ENCODE measurements at places on chromosomes 3 and 15.

- DNase-seq = no peak
These were observed 26.3 kb downstream of the CHST2 start for GRCh38 chr3:143145906-143146305.

GRCh38 chr15:31344266-31344665, 17.6 kb downstream of the KLF13 start:
- DNase-seq = no peak

GRCh38 chr15:64324165-64324877, 31.7 kb downstream of the CSNK1G1 start:
- no peak for DNase-seq

- no peak for DNase-seq
These were observed 9.4 kb downstream of the ENTPD3 start for GRCh38 chr3:40396406-40396805.

DNA sequence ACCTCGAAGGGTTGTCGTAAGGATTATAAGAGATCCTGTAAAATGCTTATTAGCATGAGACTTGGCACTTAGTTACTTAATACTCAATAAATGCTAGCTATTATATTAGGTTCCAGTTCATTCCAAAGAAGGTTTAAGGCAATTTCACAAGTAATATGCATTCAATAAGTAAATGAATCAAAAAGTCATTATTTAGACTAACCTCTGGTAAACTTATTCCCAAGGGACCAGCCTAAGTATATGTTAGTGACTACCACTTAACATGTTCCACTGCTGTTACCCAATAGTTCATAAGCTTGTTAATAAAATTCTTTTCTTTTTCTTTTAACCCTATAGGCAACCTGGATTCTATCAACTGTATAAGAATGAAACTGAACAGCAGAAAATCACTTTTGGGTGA, 5.1 kb downstream of the PDCD10 start:
- no peak for DNase-seq

- DNase-seq = no peak
These were observed 20.1 kb upstream of the ST3GAL6 start for GRCh38 chr3:98743071-98743470.

DNA sequence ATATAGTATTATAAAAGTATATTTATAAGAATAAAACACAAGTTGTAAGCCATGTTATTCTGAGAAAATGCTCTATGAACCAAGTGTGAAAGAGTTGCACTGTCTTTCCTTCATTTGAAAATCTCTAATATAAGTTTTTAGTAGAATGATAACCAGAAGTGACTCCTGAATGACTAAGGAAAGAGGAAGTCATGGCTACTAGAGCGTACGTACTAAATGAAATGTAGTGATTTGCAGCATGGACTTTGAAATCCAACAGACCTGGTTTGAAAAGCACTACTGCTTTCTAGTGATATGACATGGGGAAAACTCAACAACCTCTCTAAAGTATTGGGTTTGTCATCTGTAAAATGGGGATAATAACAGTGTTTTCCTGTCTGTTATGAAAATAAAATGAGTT, 10.3 kb upstream of the DNAJC13 start:
- DNase-seq = no peak

DNA sequence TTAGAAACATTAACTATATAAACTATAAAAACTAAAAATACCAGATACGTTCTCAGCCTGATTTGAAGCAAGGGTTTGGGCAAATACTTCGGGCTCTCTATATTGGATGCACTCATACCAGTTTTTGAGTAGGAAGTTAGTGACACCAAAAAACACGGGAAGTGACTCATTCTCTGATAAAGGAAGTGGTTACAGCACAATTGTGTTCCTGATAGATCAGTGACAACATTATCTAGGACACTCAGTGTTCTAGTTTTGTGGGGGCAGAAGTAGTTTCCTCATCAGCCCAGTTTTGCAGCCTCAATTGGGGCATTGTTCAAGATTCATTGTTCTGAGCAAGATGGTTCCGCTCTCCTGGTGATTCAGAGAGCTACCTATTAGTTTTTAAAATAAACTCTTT, 469.6 kb upstream of the DPPA4 start:
- DNase-seq = no peak

- DNase-seq = no peak
These were observed 3.9 kb upstream of the ITIH3 start for GRCh38 chr3:52790741-52791140.

DNA sequence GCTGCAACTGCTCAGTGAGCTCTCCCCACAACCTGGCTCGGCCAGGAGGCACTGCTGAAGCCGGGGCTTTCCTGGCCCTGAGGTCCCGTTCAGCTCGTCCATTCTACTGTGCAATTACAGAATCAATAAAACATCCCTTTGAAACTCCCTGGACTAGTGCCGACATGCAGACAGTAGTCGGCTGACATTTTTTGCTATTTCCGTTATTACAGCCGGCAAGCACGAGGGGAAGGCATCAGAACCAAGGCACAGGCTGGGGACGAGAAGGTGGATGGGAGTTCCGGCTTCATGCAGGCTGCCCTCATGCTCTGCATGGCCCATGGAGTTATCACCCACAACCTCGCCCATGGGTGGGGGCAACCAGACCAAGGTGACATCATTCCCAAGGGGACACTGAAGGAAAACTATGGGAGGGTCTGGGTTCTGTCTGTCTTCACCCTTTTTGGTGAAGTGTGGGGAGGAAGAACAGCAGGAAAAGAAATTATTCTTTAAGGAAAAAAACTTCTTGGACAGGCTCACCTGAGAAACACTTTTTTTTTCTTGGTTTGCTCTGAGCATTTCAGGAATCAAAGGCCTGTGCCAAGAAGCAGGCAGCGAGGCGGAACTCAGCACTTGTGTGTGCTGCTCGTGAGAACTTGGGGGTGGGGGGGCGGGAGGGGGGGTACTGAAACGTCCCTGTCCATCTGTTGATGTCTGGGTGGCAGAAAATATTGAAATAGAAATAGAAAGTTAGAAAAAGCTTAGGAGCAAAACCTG, 154.5 kb downstream of the FOXP1 start:
- DNase-seq = no peak

DNA sequence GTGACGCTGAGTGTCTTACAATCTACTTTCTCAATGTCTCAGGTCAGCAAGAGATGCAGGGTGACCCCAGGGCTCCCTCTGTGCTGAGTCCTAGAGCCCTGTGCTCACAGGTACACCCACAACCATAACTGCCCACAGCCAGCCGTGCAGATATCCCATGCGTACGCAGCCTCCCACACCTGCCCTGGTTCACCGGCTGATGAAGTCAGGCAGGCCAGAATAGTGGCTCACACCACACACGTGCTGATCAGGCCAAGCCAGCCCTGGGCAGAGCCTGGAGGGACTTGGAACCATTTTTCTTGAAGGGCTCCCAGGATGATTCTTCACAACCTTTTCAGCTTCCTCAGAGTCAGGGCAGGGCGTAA, 63.6 kb upstream of the RPL32 start:
- no peak for DNase-seq

GRCh38 chr3:99910752-99911290, 93.2 kb downstream of the CMSS1 start:
- DNase-seq = no peak

- no peak for DNase-seq
These were observed 16.0 kb upstream of the ZNF710 start for GRCh38 chr15:89985111-89985510.
